Effector memory CD4-positive, alpha-beta T cell (primary cell): ENCODE measurements at places on chromosomes 16 and 17.

- H3K27ac ChIP-seq, result peak overlapping the region; percentile 28
- peaks cover 23% of the 10 kb centered on the region for H3K27me3 ChIP-seq
- peaks cover 35% of the 10 kb centered on the region for H3K4me1 ChIP-seq
- peak overlapping the region; percentile 48 for H3K4me3 ChIP-seq
Measured at GRCh38 chr16:1331712-1332617, 1.5 kb upstream of the BAIAP3 start.

DNA sequence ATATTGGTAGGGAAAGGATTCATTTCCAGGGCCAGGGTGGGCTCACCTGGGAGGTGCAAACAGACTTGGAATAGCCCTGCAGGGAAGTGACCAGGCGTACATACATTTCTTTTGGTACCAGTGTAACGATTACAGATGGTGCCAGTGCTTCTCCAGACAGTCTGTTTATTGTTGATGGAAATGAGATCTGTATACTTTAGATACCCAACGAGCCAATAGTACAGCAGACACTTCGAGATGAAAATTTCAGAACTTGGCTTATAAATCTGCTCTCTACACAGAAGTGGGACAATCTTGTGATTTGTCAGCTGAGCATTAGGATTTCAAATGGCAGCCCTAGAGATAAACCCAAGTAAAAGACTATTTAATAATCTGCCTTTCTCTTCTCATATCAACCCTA lies 57.9 kb downstream of the HS3ST2 start:
- no peak for DNase-seq
- no peaks in the 10 kb centered on the region for H3K27me3 ChIP-seq
- H3K4me3 ChIP-seq, result no peak overlapping the region
- H3K4me1 ChIP-seq, result no peaks in the 10 kb centered on the region
- H3K36me3 ChIP-seq, result no peaks in the 10 kb centered on the region
- H3K27ac ChIP-seq, result no peak overlapping the region

DNA sequence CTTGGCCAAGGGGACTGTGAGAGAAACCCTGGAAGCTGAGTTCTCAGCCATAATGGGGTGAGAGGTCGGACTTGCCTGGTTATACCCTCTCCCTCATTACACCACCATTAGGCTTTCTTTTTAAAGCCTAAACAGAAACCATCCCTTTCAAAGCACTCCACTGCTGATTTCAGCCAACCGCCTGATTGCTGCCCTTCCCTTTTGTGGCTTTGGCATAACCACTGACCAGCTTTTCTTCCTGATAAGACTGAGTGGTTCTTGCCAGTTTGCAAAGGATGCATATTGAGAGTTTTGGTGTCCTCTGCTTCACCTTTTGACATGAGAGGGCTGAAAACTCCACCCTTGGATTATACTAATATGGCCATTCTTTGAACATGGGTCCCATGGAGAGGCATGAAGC lies 308.2 kb upstream of the GOT2 start:
- no peak overlapping the region for H3K27ac ChIP-seq
- H3K36me3 ChIP-seq, result no peaks in the 10 kb centered on the region
- no peaks in the 10 kb centered on the region for H3K27me3 ChIP-seq

- DNase-seq, result no peak
- no peaks in the 10 kb centered on the region for H3K27me3 ChIP-seq
- no peak overlapping the region for H3K4me3 ChIP-seq
Measured at GRCh38 chr16:4240624-4241023, 1.3 kb downstream of the SRL start.
